ENCODE measurements at places on chromosomes 7 and 10.

GRCh38 chr7:136969761-136970160 lies 101.3 kb downstream of the CHRM2 start:
- DNase-seq, result no peak

DNA sequence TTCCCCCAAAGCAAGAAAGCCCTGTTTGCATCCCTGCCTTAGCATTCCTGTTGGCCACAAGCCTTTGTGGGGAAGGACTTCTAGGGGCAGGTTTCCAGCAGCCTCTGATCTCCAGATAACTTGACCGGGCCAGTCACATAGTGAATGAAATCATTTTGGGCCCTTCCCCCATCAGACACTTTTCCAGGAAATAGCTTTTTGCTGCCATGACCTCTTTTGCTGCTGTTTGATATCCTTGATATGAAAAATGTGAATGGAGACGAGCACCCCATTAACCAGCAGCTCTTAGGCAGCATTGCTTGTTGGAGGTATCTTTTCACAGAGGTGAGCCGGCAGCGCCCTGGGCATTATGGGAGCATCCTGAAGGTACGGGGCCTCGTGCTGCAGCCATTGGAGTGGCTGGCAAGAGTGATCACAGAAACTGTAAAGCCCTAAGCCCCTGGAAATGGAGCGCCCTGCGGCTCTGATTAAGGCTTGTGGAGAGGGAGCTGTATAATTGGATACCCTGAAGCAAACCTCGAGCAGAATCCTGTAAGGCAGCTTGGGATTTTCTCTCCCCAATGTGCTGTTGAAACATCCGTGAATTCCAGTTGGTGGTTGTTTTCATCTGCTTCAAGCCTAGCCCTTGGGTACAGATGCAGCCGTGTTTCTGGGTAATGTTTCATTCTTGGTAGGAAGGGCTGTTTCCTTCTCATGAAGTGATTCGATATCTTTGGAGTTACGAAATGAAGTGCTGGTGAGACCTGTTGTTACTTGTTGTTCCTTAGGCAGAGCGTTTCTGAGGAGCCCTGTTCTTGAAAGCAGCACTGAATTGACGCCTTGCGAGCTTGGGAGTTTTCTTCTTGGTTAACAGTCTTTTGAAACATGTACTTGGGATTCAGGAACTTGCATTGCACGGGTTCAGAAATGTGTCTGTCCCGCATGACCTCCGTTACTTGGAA lies 179.0 kb downstream of the PTEN start:
- DNase-seq, result no peak

DNA sequence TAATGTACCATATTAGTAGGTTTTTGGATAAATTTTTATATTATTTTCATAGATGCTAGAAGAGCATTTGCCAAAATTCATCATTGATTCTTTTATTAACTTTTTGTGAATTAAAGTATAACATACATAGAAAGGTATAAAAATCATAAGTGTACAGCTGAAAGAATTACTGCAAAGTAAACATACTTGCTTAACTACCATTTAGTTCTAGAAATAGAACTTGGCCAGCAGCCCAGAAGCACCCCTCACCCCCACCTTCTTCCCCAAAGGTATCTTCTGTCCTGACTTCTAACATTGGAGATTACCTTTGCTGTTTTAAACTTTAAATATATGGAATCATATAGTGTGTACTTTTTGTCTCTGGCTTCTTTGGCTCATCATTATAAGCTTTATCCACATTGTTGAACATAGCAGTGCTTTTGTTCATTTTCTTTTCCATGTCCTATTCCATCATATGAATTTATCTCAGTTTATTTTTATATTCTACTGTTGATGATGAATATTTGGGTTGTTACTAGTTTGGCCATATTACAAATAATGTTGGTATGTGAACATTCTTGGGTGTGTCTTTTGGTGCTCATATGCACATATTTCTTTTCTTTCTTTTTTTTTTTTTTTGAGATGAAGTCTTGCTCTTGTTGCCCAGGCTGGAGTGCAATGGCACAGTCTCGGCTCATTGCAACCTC lies 142.8 kb downstream of the ADK start:
- DNase-seq, result peak; percentile 55

GRCh38 chr10:99733366-99733765 lies 1.3 kb downstream of the CUTC start:
- no peak for DNase-seq

DNA sequence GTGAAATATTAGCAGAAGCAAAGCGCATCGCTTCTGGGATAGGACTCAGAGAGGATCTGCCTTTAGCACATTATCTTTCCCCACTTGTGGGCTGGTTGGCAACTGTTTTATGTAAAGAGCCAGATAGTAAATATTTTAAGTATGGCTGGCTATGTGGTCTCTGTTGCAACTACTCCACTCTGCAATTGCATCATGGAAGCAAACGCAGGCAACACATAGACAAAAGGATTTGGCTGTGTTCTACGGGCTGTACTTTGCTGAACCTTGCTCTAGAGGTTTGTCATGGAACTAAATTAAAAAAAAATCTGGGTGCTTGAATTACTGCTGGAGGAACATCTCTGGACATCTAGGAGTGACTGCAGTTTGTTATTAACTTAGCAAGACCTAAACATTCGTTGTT lies 307.8 kb upstream of the TPK1 start:
- no peak for DNase-seq

DNA sequence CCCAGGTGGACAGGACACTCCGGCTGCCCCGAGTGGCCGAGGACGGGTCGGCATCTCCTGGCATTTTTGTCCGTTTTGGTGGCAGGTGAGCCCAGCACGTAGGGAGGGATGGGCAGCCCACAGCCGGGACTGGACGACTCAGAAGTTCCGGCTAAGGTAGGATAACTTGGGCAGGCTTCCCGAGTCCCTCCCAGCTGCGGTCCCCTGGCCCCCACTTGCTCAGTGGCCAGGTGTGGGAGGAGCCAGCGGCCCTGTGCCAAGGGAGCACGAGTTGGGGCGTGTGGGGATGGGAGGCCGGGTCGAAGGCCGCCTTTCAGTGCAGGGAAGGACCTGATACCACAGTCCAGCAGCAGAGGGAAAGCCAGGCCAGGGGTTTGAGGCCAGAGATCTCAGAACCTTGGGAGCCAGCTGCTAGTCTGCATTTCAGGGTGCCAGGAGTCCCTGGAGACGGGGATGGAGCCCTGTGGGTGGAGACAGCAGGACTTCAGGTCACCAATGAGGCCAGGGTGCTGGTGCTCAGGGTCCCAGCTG lies 58.5 kb downstream of the PWWP2B start:
- DNase-seq, result no peak

- DNase-seq, result no peak
These were observed 121.5 kb downstream of the CRPPA start for GRCh38 chr7:16299853-16300252.

DNA sequence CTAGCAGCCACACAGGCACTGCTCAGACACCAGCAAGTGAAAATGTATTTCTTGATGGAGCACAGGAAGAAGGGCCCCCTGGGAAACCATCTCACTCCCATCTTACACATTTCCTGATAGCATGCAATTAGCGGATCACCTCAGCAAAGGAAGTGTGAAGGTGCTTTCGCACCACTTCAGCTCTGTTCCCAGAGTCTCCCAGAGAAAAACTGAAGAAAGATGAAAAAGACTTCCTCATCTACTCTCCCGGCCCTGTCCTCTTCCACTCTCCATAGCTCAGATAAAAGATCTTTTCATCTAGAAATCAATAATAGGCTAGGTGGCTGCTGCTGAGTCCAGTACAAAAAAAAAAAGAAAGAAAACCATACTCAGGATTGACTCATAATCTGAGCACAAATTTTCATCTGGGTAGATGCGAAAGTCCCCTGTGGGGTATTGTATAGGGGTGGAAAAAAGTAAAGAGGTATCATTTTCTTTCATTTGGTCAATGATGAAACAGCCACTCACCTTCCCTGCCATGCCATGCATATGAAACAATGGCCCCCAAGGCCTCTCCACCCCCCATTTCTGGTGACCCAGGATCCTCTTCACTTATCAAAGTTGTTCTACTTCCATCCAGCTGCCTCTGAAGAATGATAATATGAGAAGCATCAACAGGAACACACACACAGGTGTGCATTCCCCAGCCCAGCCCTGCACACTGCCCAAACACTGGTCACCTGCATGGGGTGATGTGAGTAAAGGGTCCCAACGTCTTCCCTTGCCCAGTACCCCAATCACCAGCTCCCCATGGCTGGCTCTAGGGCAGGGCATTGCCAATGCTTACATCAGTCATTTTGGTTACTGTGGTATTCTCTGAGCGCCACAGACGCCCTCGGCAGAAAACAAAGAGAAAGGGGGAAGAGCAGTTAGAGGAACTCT lies 48.8 kb upstream of the DGKI start:
- DNase-seq, result no peak
